Cardiac septum (tissue), 1 donor: ENCODE measurements at places on chromosomes 1 and 21. TPM values are rescaled to one million over a fixed set of nuclear protein-coding genes. Genes with fewer than 3 reads are reported as not detected.

DNA sequence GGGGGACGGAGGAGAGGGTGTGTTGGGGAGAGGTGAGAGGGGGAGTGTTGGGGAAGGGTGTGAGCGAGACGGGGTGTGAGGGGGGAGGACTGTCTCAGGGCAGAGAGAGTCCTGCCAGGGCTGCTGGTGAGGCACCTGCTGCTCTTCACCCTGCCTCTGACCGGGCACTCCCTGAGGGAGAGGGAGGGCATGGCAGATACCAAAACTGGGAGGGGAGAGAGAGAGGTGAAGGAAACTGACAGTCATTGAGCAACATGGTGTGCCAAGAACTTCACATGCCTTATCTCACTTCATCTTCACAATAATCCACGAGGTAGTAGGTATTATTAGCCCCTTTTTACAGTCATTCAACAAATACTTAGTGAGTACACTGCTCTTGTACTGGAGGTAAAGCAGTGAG is 61.3 kb upstream of the ARTN start:
- no peak for DNase-seq

DNA sequence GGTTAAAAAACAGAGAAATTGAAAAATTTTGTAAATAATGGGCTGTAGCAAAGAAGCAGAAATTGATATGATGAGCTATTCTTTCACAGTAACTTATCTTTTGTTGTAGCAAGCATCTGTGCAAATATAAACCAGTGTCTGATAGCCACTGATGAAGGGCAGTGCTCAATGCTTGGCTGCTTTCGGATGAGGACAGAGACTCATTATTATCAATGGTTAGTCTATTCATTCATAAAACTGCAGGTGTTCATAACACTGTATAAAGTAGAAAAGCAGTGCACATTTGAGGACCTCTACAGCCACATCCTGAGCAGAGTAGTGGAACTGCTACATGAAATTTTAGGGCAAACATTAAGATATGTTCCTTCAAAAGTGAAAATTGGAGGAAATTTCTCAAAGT is 107.2 kb downstream of the FAF1 start:
- DNase-seq: no peak

GRCh38 chr21:43333298-43334062 is 93.5 kb downstream of the SIK1 start:
- no peak for DNase-seq

GRCh38 chr21:16538405-16538804 is 808.6 kb downstream of the USP25 start:
- DNase-seq: no peak

- DNase-seq: no peak
Measured at GRCh38 chr1:208462761-208463160, 218.6 kb upstream of the PLXNA2 start.

- no peak for DNase-seq
Measured at GRCh38 chr1:46757956-46758528, 39.1 kb upstream of the EFCAB14 start.

DNA sequence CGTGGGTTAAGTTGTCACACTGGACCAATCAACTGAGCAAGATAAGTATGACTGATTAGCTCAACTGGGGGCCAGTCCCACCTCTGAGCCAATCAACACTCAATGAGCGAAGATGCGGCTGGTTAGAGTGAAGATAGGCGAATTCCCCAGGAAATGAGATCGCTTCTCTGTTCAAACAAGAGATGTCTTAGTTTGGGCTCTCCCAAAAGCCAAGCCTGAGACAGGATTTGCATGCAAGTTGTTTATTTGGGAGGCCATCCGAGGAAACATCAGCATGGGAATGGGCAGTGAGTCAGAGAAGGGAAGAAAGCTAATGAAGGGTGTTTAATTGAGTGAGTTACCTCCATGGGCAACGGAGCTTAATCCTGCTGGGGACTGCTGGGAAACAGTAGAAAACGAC is 4.9 kb upstream of the GJB5 start:
- DNase-seq: no peak

Gene PADI1
- total RNA-seq: not detected
